HepG2 (cell line): ENCODE measurements at places on chromosomes 4 and X. TPM values are rescaled to one million over a fixed set of nuclear protein-coding genes. Genes with fewer than 3 reads are reported as not detected.

- peak; percentile 26 for DNase-seq
These were observed 797 bp downstream of the PKD2 start for GRCh38 chr4:88008122-88008742.

DNA sequence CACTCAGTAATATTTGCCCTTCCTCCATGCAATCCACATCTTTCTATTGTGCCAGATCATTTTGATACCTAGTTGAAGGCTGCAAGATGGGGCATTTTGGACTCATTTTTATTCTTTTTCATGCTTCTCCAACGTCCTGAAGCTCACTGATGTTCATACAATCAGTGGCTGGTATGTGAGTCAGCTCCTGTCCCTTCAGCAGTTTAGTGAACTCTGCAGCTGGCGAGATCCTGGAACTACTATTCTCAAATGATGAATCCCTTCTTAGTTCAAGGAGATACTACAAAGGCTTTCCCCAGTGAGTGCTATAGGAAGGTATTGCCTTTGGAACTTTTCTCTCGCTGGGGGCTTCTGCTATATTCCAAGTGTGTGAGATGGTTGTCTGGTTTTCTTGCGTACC is 9.6 kb upstream of the CCDC149 start:
- DNase-seq: no peak

DNA sequence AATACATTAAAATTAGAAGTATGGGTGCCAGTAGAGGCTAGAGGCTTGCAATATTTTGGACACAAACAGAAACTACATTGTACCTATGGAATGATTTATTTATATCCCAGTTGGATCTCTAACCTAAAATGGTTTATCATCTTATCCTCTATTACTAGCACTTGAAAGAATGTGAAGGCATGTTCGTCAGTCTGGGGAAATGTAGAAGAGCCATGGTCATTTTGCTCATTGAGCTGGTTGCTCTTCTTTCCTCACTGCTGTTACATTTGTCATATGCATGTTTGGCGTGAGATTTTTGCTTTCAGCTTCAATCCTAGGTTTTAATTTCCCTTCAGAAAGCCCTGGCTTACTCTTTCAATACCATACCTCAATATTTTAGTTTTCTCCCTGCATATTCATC is 82.4 kb upstream of the MYOZ2 start:
- DNase-seq: no peak

- no peak for DNase-seq
These were observed 129.0 kb downstream of the ARAP2 start for GRCh38 chr4:36115312-36115711.

GRCh38 chrX:148632444-148632843 is 132.0 kb downstream of the AFF2 start:
- DNase-seq: no peak

- DNase-seq: peak; percentile 11
These were observed 455.7 kb downstream of the BCOR start for GRCh38 chrX:39642071-39642470.

GRCh38 chrX:47228550-47229270 is 4.1 kb upstream of the USP11 start:
- no peak for DNase-seq

- no peak for DNase-seq
These were observed 47.8 kb upstream of the CAMK2D start for GRCh38 chr4:113809311-113809710.

- DNase-seq: no peak
These were observed 18.2 kb upstream of the TNIP3 start for GRCh38 chr4:121182296-121182695.

- peak; percentile 17 for DNase-seq
These were observed 107.5 kb upstream of the ACSL4 start for GRCh38 chrX:109840585-109840984.

DNA sequence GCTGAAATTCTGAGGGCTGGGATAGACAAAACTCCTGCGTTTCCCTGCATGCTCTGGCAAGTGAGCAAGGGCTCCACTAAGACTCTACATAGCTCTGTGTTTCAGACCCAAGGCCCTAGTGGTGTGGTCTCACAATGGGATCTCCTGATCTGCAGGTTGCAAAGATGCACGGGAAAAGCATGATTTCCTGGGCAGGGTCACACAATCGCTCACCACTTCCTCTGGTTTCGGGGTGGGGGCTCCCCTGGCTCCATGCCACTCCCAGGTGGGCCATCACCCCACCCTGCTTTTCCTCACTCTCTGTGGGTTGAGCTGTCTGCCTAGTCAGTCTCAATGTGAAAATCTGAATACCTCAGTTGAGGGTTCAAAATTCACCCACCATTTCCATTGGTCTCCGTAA is 111.5 kb downstream of the KLF8 start:
- DNase-seq: no peak

RASL11B gene
- total RNA-seq: 0.07 TPM in 1 of 2 replicates, not detected in the other

SPANXN4 gene
- total RNA-seq: not detected in 2 replicates

STPG2 gene
- total RNA-seq: 0.07 TPM in 1 of 2 replicates, not detected in the other

STARD8 gene
- 0.02 TPM in 1 of 2 replicates, not detected in the other for total RNA-seq

TSPAN6 gene
- 78.4 and 133 TPM in 2 replicates for total RNA-seq
